ENCODE measurements at places on chromosomes 1 and 21.

DNA sequence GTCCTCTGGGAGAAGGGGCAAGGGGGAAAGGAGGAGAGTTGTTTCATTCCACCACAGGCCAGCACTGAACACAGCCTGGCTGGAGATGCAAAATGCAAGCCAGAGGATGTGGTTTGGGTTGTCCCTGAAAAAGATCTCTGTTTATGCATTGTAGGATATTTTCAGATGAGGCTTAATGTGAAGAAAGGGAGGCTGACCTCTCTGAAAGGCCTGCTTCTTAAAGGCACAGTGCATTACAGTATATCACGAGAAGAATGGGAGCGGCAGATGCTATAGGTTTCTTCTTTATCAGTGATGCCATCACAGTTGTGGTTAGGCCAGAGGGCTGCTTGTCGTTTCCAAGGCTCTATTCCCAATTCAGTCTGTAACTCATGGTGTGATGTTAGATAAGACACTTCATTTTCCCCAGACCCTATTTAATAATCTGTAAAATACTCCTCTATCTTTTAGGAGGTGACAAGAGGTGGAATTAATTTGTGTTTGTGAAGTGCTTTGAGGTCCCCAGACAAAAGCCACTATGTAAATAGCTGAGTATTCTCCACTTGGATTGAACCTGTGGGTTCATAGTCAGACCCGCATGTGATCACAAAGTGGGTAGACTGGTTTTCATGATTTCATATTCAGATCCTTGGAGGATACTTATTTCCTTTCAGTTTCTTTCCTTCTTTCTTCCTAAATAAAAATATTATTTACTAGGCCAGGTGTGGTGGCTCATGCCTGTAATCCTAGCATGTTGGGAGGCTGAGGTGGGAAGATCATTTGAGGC, 76.5 kb upstream of the WDR26 start:
- DNase-seq, result peak; percentile 58

GRCh38 chr1:162970021-162970420, 99.1 kb upstream of the RGS4 start:
- no peak for DNase-seq

GRCh38 chr1:40592107-40592803, 60.8 kb downstream of the ZNF684 start:
- no peak for DNase-seq

GRCh38 chr21:24225431-24225830, 1381.8 kb downstream of the MRPL39 start:
- DNase-seq, result no peak

DNA sequence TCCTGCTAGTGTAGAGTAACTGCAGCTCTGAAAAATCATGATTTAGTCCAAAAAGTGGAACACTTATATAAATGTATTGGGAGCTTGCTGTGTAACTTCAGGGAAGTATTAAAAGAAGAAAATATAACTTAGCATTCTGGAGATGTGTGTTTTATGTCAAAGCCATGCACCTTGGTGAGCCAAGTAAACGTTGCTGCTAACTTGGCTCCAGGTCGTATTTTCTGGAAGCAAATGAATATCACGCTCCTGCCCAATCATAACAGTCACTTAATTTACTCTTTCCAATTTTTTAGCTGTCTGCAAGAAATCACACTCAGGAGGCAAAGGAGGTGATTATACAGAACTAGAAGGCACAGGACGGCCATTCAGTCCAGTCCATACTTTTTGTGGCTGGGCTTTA, 61.1 kb downstream of the DOP1B start:
- no peak for DNase-seq

DNA sequence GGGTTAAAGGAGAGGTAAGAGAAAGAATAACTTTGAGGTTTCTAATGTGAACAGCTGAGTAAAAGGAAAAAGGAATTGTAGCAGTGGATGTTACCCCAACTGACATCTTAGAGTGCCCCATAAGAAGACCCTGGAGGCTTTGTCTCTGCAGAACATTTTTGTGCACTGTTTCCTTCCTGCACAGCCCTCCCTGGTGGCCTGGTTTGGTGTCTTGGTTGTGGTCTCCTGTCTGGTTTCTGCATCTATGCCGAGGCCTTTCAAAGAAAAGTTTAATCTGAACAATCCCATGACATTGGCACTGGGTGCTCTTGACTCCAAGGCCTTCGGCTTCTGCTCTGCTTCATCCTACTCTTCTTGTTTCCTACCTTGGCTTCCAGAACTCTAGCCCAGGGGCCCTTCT, 57.8 kb downstream of the RHOU start:
- no peak for DNase-seq

- no peak for DNase-seq
Measured at GRCh38 chr1:232856541-232856940, 51.3 kb downstream of the MAP10 start.

- no peak for DNase-seq
Measured at GRCh38 chr1:35269201-35269988, 886 bp downstream of the ZMYM4 start.

- DNase-seq, result peak; percentile 50
Measured at GRCh38 chr1:233244183-233244582, 51.3 kb downstream of the PCNX2 start.

DNA sequence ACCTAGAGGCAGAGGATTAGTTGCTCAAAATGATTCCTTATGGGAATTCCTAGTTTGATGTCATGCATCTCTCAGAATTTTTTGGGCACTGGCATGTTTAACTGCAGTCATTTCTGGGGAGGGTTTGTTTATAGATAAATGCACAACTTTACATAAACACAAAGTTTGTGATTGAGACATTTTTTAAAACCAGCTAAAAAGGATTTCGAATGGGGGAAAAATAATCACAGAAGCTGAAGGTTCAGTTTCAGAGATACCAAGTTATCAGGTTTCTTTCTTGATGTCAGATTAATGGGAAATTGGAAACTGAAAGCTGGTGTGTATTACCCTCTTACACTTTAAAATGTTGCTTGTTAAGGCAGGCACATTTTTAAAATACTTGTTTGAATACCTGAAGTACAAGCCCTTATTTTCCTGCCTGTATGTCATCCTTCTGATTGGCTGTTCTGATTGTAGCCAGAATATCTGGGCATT, 72.1 kb downstream of the DISP1 start:
- DNase-seq, result no peak

DNA sequence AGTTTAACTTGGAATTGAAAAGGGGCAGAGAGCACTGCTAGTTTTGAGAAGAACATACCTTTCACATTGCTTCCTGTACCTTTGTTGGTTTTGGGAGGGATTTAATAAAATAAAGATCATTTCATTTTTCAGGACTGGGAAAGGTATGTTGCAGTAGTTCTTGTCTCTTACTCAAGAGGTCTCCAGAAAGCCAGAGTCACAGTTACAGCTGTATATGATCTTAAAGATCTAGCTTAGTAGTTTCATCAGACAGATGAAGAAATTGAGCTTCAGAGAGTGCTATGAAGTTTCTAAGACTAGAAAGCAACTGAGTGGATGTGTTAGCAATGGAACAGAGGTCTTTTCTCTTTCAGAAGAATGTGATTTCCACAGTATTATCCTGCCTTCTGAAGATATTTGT, 1.0 kb downstream of the OR10K2 start:
- no peak for DNase-seq

DNA sequence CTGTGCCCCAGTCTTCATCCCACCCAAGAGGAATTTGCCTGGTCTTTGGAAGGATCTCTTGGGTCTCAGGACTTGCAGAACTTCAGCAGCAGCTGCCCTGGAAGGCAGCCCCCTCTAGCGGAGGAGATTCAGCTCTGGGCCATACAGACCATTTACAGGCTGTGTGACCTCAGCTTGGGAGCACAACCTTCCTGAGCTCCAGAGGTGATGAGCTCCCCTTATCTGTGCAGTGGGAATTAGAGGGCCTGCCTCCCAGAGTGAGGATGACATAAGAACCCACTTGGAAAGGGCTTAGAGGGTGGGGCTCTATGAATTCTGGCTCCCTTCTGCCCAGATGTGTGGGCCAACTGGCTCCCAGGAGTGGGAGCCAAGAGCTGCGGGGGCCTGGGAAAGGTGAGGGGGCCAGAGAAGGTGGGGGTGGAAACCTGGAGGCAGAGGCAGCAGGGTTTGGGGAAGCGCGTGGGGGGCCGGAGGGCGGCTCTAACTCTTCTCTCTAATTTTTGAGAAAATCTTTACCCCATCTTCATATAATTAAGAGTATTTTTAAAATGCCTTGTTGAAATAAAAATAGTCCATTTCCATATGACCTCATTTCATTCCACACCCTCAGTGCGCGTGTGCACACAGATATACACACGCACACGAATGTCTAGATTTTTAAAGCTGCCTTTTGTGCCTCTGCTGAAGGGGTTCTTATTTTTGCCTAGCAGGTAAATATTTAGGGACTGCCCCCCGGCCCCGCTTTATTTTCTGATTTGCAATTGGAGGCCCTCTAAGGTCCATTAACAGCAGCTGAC, 21.5 kb downstream of the EPHB2 start:
- no peak for DNase-seq

- no peak for DNase-seq
Measured at GRCh38 chr1:8659593-8659992, 157.8 kb downstream of the RERE start.

Measured in AG08395 (cell line).